ENCODE measurements at places on chromosomes 5 and 9.
A peak's percentile ranks its signal among the peaks of the same experiment; 100 is the strongest.

DNA sequence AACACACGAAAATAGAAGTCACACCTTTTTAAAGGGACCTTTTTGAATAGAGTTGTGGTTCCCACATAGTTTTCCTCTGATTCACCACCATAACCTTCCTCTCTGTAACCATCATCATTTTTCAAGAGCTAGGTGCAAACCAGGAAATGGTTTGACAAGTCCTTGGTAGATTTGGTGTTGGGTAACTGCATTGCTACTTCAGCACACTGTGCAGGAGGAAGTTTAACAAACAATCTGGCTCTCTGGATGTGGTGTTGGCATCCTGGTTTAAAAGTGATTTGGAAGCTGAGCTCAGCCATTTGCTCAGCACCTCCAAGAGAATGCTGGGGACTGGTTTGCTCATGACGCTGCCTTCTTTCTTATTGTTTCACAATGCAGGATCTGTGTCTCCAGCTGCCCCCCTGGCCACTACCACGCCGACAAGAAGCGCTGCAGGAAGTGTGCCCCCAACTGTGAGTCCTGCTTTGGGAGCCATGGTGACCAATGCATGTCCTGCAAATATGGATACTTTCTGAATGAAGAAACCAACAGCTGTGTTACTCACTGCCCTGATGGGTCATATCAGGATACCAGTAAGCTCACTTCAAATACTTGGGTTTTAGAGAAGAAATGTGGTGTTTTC is 213.1 kb downstream of the RFK start:
- DNase-seq: no peak

DNA sequence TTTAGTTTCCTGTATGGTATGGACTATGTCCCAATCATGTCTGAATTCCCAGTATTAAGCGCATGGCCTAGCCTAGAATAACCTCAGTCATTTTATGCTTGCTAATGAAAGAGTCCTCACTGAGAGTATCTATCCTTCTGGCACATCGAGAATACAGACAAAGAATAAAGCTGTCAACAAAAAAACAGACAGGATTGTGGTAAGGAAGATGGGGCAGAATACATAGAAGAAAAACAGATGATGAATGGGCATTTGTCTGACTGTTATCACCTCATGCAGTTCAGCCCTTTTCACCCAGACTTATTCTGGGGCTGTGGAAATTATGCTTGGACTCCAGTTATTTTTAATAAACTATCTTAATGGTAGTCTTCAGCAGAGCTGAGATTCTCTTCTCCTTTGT is 363.8 kb upstream of the TNC start:
- DNase-seq: no peak

DNA sequence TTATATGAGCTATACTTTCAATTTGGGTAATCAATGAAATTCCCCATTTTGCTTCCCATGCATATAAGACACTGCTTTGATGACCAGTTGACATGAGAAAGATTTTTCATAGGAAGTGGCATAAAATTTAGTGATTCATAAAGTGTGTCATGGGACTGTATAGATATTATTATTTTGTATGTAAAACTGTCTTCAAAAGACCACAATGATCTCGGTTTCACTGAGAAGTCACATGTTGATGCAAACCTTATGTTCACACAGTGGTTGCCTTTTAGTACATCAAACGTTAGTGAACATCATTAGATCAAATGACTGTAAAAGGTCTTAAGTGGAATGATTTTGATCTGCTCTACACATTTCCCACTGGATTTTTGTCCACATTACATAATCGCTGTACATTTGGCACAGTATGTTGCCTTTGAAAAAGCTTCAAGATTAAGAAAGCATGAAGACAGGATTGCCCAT is 349.2 kb upstream of the MEF2C start:
- DNase-seq: no peak

GRCh38 chr5:41524174-41524573 is 13.8 kb upstream of the PLCXD3 start:
- DNase-seq: no peak

- no peak for DNase-seq
Measured at GRCh38 chr9:137688725-137689124, 69.9 kb downstream of the EHMT1 start.

GRCh38 chr5:102290004-102290403 is 6.1 kb downstream of the SLCO4C1 start:
- no peak for DNase-seq

DNA sequence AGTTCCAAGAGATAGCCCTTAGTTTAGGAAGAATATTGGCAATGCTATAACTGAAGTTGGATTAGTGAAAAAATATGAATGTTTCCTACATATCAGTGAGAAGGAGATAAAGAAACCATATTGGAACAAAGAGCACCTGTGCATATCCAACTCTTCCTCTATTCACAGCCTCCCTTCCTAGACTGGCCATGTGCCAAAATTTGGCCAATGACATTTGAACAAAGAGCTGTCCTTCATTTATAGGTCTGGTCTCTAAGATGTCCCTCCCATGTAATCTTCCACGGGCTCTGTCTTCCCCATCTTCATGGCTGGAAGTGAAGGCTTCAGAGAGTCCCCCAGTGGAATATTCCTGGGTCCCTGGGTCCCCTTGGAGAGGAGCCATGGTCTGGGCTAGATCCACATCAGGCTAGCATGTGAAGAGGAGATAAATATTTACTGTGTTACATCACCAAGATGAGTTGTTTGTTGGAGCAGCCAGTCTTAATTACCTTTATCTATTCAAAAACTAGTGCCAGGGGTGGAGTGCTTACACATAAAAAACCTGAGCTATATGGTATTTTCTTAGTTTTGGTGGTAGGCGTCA is 190.0 kb upstream of the S1PR3 start:
- DNase-seq: no peak

DNA sequence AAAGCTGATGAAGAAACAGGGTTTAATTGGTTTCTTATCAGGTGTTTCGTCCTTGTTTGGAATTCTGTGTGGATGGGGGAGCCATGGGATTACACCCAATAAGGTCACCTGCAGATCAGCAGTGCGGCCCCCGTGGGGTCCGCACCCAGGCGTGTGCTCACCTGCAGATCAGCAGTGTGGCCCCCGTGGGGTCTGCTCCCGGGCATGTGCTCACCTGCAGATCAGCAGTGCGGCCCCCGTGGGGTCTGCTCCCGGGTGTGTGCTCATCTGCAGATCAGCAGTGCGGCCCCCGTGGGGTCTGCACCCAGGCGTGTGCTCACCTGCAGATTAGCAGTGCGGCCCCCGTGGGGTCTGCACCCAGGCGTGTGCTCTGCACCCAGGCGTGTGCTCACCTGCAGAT is 41.7 kb upstream of the CEP72 start:
- no peak for DNase-seq

- DNase-seq: no peak
Measured at GRCh38 chr9:92010705-92011536, 60.9 kb upstream of the ROR2 start.

DNA sequence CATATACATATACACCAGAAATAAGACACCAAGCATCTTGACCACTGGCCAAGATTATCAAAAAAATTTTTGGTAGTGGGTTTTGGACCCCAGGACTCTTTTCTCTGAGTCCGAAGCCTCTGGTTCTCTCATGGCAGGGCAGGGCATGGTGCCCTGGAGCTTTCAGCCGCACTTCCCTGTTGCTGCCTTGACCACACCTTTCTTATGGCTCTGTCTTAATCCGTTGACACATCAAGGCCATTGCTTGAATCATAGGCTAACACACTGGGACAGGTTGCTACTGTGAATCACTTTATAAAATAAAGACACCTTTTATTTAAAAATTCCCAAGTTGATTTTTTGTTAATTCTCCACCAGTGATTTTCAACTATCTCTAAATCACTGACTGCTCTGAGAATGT is 45.4 kb upstream of the CAST start:
- DNase-seq: no peak

DNA sequence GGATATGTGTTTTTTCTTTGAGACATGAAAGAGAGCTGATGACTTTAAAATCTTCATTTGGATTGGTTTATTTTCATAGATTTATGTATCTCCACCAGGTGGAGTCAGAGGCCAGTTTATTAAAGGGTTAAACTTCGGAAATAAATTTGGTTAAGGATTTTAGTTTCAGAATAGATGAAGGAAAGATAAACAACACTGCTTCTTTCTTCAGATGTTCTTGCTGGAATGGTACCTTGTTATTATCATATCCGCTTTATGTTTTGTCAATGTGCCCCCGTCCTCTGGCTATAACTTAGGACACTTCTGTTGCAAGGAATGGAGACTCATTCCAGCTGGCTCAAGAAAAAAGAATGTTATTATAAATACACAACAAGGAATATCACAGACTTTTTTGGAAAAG is 81.2 kb downstream of the ALDH1A1 start:
- DNase-seq: no peak

- no peak for DNase-seq
Measured at GRCh38 chr5:71658916-71659662, 60.0 kb upstream of the CARTPT start.

- no peak for DNase-seq
Measured at GRCh38 chr5:26003966-26004365, 1034.4 kb downstream of the CDH9 start.

GRCh38 chr5:109826-110225 is 17.9 kb downstream of the PLEKHG4B start:
- no peak for DNase-seq

GRCh38 chr5:127243011-127243410 is 47.6 kb upstream of the MEGF10 start:
- DNase-seq: no peak

- DNase-seq: no peak
Measured at GRCh38 chr9:23309800-23310199, 516.2 kb downstream of the ELAVL2 start.

- no peak for DNase-seq
Measured at GRCh38 chr5:181043285-181044092, 3.4 kb downstream of the BTNL9 start.

GRCh38 chr5:128466554-128466953 is 71.5 kb downstream of the FBN2 start:
- DNase-seq: peak; percentile 78

- no peak for DNase-seq
Measured at GRCh38 chr5:104952876-104953275, 1390.3 kb upstream of the NUDT12 start.

DNA sequence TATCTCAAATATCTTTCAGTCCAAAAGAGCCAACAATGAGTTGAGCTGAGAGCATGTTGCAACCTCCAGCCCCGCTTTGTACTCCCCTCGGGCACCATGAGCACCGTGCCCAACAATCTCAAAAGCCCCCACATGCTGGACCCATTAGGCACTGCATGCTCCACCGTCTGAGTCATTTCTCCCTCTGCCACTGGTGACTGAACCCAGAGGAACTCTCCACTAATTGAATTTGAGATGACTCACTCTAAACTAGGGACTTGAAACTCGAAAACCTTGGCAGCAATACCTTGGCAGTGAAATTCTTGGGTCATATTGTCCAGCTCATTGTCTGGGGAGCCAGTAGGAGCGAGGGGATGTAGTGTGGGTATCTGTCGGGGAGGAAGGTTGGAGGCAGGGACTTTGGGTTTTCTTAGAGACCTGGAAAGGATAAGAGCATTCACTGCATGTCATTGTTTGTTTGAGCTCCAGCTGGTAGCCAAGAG is 49.9 kb upstream of the SLIT3 start:
- no peak for DNase-seq

DNA sequence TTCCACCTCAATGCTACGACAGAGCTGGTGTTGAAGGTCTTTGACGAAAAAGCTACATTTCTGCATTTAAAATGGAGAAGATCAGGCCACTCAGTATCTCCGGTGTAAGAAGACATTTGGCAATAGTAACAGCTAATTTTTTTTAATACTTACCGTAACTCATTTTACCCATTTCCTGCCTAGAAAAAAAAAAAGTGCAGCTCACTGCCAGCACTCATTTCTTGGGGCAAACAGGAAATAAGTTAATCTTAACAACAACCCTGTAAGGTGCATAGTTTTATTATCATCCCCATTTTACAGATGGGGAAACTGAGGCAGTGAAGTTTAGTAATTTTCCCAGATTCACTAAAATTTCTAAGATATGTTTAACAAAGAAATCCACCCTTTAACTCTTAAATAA is 27.4 kb upstream of the KCNMB1 start:
- DNase-seq: no peak

DNA sequence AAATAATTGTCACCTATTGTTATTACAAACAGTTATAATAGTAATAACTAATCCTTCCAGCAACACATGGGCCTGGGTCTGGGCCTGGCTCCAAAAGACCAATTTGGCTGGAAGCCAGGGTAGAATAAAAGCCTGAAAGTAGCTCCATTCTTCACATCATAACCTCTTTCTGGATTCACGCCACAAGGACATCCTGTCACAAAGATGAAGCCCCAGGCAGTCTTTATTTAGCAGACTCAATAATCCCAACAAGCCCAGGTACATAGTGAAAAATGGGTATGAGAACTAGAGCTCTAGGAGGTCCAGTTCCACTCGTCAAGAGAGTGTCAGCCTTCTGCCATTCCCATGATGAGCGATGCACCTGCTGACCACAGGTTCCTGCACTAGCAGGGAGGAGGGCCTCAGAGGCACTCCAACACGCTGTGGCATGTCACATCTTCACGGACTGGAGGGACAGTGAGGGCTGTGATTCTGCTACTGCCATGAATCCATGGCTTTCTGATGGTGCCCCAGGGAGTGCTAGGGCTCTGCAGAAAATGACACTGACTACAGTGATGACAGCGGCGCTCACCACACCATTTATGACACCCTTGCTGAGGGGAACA is 124.9 kb downstream of the SPOCK1 start:
- DNase-seq: no peak

- no peak for DNase-seq
Measured at GRCh38 chr5:138541511-138542179, 1.4 kb downstream of the ETF1 start.

DNA sequence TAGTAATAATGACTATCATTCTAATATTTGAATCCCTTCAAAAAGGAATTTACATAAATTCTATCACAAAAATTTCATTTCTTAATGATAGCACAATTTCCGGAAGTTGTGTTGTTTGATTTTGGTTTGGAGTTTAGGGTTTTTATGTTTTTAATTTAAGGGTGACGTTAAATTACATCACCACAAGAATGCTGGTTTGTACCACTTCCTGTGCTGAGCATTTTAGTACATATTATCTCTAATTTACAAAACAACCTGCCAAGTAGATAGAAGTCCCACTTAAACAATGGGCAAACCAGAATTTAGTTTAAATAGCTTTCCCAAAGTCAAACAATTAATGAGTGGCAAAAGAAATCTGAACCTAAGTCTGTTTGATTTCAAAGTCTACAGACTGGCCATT is 63.4 kb downstream of the DENND1A start:
- DNase-seq: no peak

- DNase-seq: no peak
Measured at GRCh38 chr9:90903766-90904424, 102.3 kb downstream of the SYK start.

GRCh38 chr5:106959387-106959786 is 711.4 kb downstream of the EFNA5 start:
- no peak for DNase-seq

GRCh38 chr9:120920806-120921178 is 5.8 kb downstream of the TRAF1 start:
- DNase-seq: no peak

Data from hindlimb muscle (tissue), 1 donor.